ENCODE measurements at places on chromosomes 12 and 14.

DNA sequence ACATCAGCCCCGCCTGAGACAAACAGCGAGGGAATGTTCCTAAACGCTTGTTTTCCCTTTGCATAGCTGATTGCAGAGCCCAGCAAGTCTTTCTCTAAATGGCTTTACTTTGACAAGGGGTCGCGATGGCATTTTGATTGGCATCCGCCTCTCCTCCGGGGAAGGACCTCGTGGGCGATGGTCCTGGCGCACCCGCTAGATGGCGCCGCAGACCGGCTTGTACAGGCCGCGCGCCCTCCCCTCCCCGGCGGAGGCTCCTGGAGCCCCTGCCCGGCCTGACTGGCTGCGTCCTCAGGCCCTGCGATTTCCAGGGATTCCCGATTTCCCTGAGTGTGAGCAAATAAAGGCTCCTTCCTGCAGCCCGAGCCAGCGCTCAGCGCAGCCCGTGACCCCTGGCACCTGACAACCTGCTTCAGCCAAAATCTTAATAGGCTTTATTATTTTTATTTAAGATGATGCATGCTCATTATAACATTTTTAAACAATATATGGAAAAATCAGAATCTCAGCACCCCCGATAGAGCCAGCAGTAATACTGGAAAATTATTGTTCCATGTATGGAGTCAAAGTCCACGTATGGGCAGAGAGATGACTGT, 468.3 kb downstream of the AACS start:
- DNase-seq: peak; percentile 70

- DNase-seq: no peak
These were observed 266.5 kb downstream of the PAWR start for GRCh38 chr12:79424109-79424721.

- no peak for DNase-seq
These were observed 592 bp upstream of the KCNK10 start for GRCh38 chr14:88323523-88324199.

- DNase-seq: peak; percentile 70
These were observed 27.4 kb upstream of the GUCY2C start for GRCh38 chr12:14723763-14724162.

DNA sequence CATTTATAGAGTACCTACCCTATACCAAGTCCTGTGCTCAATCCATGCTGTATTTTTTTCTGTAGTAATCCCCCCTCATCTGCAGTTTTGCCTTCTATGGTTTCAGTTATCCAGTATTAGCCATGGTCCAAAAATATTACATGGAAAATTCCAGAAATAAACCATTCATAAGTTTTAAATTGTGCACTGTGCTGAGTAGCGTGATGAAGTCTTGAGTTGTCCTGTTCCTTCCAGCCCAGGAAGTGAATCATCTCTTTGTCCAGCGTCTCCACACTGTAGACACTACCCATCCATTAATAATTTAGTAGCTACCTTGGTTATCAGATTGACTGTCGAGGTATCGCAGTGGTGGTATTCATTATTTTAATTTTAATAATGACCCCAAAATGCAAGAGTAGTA, 54.2 kb downstream of the SUDS3 start:
- no peak for DNase-seq

DNA sequence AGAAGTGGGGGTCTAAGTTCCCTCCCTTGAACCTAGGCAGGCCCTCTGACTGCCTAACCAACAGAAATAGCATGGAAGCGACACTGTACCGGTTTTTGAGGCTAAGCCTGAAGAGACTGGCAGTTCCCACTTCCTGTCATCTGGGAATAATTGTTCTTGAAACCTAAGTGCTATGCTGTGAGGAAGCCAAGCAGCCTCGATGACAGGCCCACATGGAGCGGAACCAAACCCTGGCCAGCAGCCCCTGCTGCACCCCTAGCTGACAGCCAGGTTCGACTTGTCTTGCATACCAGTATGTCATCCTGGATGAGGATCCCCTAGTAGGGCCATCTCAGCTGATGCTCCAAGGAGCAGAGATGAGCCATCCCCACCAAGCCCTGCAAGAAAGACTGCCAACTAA, 6.4 kb upstream of the GPR68 start:
- DNase-seq: no peak

DNA sequence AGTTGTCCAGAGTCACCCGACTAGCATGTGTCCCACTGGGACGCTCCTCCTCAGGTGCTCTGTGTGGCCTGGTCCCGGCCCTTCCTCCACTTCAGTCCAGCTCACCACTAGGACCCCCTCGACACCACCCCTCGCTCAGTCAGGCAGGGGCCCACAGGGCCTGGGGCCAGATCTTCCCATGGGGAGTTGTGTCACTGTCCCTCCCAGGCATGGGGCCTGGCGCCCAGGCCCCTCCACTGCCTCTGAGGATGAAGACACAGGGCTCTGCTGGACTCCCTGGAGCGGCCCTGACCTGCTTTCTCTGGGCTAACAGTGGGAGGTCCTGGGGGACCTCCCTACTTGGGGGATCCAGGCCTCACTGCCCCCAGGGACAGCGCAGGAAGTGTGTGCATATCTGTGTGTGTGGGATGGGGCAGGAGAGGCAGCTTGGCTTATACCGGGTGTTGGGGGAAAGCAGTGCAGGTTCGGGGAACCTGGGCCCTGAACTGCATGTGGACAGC, 43.8 kb downstream of the KRT80 start:
- DNase-seq: no peak

DNA sequence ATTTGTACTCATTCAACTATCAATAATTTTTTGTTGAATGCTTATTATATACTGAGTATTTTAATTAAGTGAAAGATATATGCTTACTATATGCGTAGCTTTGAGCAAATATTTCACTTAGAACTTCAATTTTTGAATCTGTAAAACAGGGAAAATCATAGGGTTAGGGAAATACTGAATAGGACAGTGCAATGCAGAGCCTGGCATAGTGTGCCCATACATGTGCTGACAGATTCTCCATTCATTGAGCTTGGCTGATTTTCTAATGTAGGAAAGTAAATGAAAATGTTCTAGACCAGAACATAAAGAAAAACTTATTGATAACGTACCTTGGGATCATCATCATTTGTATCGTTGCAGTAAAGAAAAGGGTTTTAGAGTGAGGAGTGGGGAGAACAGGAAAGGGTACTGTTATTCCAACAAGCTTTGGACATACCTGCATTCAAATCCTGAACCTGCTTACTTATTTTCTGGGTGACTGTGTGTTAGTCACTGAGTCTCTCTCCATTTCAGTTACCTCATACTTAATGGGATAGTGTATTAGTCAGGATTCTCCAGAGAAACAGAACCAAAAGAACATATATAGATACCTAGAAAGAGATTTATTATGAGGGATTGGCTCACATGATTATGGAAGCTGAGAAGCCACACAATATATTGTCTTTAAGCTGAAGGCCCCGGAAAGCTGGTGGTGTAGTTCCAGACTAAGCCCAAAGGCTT, 436.4 kb downstream of the ADAMTS20 start:
- no peak for DNase-seq

- peak; percentile 68 for DNase-seq
These were observed 44.1 kb downstream of the PITPNM2 start for GRCh38 chr12:123106640-123107359.

DNA sequence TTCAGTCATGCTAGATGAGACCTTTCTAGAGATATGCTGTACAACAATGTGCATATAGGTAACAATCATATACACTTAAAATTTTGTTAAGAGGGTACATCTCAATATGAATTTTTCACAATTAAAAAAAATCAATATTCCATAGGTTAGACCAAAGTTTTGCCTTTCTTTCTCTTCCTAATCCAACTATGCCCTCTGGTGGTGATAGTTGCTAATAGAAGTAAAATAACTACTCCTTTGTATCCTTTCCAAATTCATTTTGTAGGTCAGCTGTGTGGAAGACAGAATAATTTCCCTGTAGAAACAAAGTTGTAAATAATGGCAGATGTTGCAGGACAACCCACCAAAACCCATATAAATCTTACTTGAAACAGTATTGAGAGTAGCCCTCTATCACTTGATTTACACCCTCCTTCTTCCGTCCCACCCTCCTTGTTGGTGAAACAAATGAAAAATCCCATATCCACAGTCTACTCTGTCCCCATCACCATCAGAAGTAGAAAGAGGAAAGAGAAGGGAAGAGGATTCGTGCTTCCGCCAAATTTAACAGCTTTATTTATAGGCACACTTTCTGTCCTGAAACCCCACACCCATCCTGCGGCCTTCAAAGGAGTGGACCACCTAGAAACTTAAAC, 34.2 kb upstream of the KICS2 start:
- DNase-seq: no peak

- DNase-seq: no peak
These were observed 213.5 kb downstream of the PELI2 start for GRCh38 chr14:56331592-56332216.

- DNase-seq: peak; percentile 43
These were observed 27.3 kb downstream of the TTC5 start for GRCh38 chr14:20278414-20278813.

GRCh38 chr14:68246786-68247105, 427.2 kb downstream of the RAD51B start:
- no peak for DNase-seq

- no peak for DNase-seq
These were observed 9.8 kb downstream of the GALNT4 start for GRCh38 chr12:89514751-89515150.

DNA sequence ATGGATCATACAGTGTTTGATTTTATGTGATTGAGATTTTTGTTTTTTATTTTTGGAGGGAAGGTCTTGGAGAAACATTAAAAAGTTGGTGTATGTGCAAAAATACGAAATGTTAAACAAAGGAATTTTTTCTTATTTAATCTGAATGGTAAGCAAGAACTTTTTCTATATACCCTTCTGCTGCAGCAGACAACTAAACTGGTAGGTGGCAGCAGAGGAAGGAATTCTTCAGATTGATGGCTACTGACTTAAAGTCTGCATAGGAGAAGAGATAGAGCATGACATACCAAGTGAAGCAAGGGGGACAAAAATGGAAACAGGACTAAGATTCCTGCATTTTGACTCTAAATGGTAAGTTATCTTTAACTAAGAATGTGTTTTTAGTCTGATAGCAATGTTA, 42.0 kb upstream of the A2ML1 start:
- no peak for DNase-seq

DNA sequence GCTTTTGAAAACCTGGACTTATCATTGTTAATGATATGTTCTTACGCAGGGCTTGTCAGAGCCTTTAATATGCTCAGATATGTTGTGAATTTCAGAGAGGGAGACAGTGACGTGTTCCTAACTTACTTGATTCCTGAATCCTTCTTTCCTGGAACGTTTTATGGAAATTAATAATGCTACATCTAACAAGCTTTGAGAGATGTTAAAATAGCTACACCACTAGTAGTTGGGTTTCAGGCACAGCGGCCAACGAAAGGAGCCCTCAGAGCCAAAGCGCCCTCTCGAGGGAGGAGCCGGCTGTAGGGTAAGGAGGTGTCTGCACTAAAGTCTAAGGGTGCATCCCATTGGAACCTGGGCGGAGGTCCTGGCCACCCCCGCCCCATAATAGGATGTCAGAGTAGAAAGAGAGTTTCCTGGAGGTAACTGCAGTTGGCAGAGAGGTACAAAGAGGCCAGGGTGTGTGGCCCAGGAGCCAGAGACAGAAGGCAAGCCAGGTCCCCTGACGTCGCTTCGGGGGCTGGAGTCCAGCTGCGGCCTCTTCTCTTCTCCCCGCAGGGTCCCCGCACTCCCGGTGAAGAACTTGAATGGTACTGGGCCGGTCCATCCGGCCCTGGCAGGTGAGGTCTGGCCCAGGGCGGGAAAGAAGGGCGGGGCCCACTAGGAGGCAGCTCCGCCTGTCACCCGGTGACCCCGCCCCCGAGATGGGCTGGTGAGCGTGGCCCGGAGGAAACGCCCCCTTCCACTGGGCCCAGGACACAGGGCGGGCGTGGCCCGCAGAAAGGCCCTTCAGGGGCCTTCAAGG, 36.3 kb downstream of the DTX1 start:
- peak; percentile 81 for DNase-seq

- no peak for DNase-seq
These were observed 66.8 kb downstream of the FGD4 start for GRCh38 chr12:32466187-32466586.

DNA sequence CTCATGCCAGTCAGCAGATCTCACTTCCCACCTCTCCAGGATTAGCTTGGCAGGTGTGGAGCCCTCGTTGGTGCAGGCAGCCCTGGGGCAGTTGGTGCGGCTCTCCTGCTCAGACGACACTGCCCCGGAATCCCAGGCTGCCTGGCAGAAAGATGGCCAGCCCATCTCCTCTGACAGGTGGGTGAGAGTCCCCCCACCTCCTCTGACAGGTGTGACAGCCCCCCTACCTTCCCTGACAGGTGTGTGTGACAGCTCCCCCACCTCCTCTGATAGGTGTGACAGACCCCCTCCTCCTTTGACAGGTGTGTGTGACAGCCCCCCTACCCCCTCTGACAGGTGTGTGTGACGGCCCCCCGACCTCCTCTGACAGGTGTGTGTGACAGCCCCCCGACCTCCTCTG, 26.3 kb downstream of the PAPLN start:
- no peak for DNase-seq
